ENCODE measurements at places on chromosomes 2 and 18.

DNA sequence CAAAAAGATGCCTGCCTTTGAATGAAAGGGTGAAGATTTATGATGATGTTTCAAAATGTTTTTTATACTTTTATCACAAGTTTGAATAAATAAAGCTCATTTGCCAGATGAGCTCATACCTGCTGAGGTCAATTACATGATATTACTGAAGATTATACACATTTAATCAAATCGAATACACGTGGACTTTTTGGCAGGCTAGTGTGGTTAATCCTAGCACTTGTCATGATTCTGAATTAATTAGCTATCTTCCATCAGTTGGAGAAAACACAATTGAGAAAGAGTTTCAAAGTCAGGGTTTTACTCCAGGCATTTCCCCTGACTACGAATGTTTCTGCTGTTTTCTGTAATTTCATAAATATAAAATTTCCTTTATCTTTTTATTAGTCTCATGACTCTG is 54.4 kb downstream of the LRPPRC start:
- DNase-seq: no peak

DNA sequence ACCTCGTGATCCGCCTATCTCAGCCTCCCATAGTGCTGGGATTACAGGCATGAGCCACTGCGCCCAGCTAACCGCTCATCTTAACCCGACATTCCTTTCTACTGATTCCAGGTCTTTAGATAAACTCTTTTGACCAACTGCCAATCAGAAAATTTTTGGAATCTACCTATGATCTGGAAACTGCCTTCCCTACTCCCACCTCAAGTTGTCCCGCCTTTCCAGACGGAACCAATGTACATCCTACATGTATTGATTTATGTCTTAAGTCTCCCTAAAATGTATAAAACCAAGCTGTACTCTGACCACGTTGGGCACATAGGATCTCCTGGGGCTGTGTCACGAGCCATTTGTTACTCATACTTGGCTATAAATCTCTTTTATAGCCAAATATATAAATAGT is 3.2 kb upstream of the NEU2 start:
- DNase-seq: no peak

GRCh38 chr2:205438241-205438640 is 244.1 kb upstream of the NRP2 start:
- DNase-seq: no peak

GRCh38 chr2:19409046-19409445 is 50.6 kb upstream of the OSR1 start:
- no peak for DNase-seq

GRCh38 chr2:159713631-159714246 is 1.4 kb downstream of the MARCHF7 start:
- no peak for DNase-seq

DNA sequence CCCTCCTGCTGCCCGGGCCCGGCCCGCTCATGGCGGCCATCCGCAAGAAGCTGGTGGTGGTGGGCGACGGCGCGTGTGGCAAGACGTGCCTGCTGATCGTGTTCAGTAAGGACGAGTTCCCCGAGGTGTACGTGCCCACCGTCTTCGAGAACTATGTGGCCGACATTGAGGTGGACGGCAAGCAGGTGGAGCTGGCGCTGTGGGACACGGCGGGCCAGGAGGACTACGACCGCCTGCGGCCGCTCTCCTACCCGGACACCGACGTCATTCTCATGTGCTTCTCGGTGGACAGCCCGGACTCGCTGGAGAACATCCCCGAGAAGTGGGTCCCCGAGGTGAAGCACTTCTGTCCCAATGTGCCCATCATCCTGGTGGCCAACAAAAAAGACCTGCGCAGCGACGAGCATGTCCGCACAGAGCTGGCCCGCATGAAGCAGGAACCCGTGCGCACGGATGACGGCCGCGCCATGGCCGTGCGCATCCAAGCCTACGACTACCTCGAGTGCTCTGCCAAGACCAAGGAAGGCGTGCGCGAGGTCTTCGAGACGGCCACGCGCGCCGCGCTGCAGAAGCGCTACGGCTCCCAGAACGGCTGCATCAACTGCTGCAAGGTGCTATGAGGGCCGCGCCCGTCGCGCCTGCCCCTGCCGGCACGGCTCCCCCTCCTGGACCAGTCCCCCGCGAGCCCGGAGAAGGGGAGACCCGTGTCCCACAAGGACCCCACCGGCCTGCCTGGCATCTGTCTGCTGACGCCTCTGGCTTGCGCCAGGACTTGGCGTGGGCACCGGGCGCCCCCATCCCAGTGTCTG is 767 bp downstream of the RHOB start:
- peak; percentile 33 for DNase-seq

DNA sequence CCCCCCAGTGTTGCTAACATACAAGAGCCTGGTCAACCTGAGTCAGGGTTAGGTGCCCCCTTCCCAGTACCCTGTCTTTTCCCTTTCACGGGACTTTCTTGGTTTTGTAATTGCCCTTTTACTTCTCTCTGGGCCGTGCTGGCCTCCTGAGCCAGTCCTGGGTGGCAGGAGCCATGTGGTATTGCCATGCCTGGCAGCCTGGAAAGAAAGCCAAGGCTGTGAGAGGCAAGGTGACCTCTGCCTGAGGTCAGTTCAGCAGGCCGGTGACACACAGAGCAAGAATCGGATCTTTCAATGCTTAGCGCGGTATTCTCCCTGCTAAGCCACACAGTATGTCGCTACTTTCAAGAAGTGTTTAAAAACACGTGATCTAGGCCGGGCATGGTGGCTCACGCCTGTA is 52.3 kb downstream of the C18orf63 start:
- DNase-seq: no peak

DNA sequence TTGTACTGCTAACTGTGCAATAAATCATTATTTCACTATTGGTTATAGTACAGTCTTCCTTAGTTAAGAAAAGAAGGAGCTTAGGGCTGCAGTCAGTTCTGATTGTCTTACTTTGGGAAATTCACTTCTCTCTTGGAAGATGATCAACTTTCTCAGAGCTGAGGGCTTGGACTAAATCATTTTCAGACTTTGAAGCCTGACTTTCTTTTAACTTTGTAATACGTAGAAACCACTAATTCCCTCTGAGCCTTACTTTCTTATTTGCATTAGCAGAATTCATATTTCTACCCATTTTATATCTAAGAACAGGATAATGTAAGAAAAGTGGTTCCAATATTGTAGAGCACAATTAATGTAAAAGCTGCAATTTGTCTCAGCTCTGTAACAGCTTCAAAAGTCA is 386.4 kb downstream of the TRIB2 start:
- DNase-seq: no peak

- DNase-seq: no peak
These were observed 27.2 kb downstream of the TMEM177 start for GRCh38 chr2:119706221-119706620.

- DNase-seq: no peak
These were observed 11.3 kb downstream of the TTLL4 start for GRCh38 chr2:218721934-218722333.

GRCh38 chr2:182587831-182588230 is 128.2 kb upstream of the DNAJC10 start:
- no peak for DNase-seq

DNA sequence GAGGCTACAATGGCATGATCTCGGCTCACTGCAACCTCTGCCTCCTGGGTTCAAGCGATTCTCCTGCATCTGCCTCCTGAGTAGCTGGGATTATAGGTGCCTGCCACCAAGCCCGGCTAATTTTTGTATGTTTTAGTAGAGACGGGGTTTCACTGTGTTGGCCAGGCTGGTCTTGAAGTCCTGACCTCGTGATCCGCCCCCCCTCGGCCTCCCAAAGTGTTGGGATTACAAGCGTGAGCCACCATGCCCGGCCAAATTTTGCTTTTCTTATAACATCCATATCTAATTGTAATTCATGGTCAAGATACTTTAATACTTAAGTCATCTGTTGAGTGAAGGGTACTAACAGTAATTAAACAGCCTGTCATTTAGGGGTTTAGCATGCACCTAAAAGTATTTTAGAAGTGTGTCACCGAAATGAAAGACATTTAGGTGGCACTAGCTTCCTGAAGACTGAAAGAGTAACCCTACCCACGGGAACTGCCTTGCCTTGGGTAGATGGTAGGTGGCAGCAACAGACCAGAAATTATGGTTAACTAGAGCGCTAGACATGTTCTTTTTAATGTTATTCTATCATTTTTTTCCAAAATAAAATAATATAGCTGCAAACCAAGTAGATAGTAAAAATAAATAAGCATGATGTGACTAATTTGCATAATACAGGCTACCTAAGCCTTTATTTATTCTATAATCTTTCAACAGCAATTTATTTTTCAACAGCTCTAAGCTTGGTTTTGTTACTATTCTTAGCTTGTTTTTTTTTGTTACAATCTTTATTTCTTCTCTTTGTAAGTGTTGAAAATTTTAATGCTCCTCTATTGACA is 8.6 kb upstream of the ACYP2 start:
- DNase-seq: peak; percentile 61
